ENCODE measurements at places on chromosomes 6 and 20.

DNA sequence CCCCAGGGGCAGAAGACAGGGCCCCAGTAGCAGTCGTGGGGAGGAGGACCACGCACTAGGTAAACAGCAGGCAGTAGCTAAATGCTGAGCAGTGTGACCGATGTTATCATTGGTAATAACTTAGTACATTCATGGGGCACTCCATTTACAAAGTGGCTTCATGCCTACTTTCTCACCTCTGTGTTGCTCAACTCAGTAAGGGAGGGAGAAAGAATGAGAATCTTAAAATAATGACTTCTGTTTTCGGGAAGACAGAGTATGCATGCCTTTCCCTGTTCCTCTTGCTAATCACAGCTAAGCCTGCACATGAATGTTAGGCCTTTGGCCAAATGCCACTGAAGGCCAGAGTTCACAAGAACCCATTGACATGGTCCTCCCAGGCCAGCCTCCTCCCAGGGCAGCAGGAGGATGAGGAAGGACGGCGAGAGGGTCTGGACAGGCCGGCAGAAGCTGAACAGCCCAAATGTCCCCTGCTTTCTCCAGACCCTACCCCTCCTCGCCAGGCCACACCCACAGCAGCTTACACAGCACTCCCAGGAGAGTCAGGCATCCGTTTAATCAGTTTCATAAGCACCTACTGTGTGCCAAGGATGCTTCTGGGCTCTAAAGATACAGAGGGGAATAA lies 183.4 kb downstream of the ANKRD60 start:
- no peak for DNase-seq

DNA sequence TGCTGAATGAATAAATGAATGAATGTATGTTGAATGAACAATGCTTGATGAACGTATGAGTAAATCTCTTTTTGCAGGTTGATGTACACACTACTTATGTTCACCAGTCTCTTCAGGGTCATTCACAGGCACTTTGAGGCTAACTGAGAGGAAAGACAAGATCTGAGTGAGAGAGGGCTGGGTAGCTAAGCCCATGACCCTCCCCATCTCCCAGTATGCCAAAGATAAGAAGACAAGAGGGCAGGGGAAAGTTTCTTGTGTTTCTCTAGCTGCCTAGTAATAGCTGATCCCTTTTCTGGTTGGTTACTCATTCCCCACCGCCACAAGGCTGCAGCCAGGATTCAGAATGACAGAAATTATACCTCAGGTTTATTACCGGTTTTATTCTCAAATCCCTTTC lies 90.7 kb downstream of the CEP57L1 start:
- DNase-seq = no peak

DNA sequence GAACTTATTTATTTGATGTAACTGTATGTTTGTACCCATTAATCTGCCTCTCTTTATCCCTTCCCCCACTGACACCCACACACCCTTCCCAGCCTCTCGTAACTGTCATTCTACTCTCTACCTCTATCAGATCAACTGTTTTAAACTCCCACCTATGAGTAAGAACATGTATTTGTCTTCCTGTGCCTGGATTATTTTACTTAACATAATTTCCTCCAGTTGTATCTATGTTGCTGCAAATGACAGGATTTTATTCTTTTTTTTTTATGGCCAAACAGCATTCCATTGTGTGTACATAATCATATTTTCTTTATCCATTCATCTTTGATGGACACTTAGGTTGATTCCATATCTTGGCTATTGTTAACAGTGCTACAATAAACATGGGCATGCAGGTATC lies 49.3 kb downstream of the PHACTR2 start:
- no peak for DNase-seq

DNA sequence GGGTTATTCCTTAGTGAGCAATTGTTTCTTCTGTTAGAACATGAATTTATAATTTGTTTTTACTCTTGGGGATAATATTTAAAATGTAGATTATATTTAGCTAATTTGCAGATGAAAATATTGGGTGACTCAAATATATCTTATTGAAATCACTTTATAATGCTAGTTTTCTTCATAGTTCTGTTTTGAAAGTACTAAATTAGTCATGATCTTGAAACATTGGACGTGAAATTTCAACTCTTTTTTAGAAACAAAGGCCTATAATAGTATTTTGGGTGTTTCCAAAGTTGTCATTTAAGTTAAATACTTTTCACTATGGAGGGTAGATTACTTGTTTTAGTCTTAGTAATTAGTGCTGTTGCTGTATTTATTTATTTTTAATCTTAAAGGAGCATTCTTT lies 250.9 kb downstream of the UTRN start:
- DNase-seq = no peak

- DNase-seq = no peak
Observed at GRCh38 chr6:106546691-106547414, 82.4 kb downstream of the RTN4IP1 start.

- no peak for DNase-seq
Observed at GRCh38 chr6:34773916-34774315, 16.6 kb downstream of the SNRPC start.

DNA sequence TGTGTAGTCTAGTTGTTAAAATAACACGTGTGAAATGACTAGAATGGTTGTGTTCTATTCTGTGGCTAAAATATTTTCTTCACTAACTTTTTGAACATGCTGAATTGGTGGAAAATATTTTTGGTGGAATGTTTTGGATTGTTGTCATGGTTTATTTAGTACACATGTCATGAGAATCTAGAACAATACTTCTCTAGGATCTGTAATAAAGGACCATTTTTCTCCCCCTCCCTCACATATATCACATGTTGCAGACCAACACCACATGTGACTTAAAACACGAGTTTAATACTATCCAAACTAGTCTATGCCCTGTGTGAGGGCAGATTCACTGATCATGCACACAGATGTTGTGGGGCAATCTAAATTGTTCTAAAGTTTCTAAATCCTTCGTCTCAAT lies 29.2 kb downstream of the FIG4 start:
- DNase-seq = no peak

DNA sequence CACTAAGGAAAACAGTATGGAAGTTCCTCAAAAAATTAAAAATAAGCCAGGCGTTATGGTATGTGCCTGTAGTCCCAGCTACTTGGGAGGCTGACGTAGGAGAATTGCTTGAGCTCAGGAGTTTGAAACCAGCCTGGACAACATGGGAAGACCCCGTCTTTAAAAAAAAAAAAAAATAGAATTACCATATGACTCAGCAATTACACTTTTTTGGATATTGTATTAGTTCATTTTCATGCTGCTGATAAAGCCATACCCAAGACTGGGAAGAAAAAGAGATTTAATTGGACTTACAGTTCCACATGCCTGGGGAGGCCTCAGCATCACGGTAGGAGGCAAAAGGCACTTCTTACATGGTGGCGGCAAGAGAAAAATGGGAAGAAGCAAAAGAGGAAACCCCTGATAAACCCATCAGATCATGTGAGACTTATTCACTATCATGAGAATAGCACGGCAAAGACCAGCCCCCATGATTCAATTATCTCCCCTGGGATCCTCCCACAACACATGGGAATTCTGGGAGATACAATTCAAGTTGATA lies 10.8 kb upstream of the SMIM29 start:
- DNase-seq = no peak

DNA sequence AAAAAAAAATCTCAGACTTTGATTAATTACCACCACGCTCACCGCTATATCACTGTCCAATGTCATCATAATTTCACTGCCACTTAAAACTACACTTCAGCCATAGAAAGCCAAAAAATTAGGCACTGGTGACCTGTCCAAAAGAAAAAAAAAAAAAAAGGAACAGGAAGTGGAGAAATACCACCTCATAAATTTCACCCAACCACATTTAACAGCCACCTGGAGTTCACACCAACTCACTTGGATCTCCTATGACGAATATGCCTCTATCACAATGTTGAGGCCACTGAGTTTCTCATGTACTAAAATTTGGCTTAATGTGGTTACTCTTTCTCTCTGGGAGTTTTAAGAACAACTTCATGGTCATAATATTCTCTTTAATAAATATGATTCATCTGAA lies 237.5 kb upstream of the RSPO3 start:
- no peak for DNase-seq

DNA sequence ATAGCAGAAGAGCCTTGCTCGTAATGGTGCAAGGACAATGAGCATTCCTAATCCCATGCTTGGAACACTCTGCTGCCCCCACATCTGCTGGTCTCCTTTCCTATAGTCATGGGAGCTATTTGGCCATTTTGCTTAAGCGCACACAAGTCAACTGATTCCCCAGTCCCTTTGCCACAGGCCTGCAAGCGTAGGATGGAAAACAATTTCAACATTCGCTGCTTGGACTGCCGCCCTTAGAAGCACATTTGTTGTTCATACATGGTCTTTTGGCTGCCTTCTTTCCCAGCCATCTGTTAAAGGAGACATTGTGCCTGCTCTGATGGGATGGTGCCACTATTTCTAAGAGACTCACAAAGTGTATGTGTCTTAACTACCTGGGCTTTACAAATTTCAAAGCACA lies 96.9 kb downstream of the RFX6 start:
- DNase-seq = no peak

GRCh38 chr20:9015984-9016324 lies 52.9 kb upstream of the PLCB4 start:
- no peak for DNase-seq

- DNase-seq = no peak
Observed at GRCh38 chr6:133855276-133855990, 33.5 kb upstream of the TCF21 start.

GRCh38 chr6:150392452-150393220 lies 23.8 kb downstream of the IYD start:
- DNase-seq = peak; percentile 30

GRCh38 chr6:137890983-137891537 lies 24.0 kb downstream of the TNFAIP3 start:
- no peak for DNase-seq

DNA sequence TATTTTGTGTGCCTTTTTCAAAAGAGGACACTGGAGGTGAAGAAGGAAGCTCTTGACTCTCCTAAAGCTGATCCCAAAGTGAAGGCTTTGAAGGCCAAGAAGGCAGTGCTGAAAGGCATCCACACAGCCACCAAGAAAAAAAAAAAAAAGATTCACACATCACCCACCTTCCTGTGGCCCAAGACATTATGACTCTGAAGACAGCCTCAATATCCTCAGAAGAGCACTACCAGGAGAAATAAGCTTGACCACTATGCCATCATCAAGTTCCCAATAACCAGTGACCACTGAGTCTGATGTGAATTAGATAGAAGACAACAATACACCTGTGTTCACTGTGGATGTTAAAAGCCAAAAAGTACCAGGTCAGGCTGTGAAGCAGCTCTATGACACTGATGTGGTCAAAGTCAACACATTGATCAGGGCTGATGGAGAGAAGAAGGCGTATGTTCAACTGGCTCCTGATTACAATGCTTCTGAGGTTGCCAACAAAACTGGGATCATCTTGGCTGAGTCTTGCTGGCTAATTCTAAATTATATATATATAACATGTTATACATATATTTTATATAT lies 59.4 kb downstream of the PLCG1 start:
- no peak for DNase-seq

- no peak for DNase-seq
Observed at GRCh38 chr6:54188846-54189245, 77.6 kb downstream of the MLIP start.

GRCh38 chr6:144578385-144579350 lies 293.5 kb downstream of the UTRN start:
- DNase-seq = no peak

GRCh38 chr6:40425192-40425919 lies 161.8 kb downstream of the LRFN2 start:
- DNase-seq = peak; percentile 81

DNA sequence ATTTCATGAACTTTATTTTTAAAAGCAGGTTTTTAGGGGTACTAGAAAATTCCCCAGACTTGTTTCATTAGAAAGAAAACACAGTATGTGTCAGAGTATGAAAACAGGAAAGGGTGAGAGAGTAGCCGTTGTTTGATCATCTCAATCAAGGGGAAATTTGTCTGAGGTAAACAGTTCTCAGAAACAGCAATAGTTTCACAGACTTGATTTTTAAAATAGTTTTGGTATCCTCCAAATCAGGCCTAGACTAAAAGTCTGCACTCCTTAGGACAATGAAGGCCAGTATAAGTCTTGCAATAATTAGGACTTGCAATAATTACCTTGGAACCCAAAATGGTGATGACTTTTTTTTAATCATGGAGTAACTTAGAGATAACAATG lies 176.6 kb upstream of the TAB2 start:
- DNase-seq = no peak

- no peak for DNase-seq
Observed at GRCh38 chr6:154143753-154144152, 104.7 kb downstream of the OPRM1 start.

DNA sequence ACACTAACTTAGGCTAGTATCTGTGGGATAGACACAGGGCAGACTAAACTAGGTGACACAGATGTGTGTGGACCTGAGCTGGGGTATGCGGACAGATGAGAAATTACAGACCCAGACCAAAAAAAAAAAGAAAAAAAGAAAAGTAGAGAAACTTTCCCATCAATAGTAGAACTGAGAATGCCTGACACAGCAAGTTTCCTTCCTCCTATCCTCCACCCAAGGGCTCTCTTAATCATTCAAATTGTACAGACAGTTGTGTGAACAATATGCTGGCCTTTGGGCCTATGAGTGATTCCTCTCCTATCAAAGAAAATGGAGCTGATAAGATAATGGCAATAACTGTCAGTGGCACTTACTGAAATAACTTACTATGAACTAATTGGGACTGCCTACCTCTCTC lies 226.7 kb upstream of the PRDM1 start:
- DNase-seq = no peak

- DNase-seq = no peak
Observed at GRCh38 chr6:11650025-11650696, 112.6 kb downstream of the TMEM170B start.

GRCh38 chr6:118917546-118918328 lies 17.2 kb downstream of the MCM9 start:
- DNase-seq = no peak

DNA sequence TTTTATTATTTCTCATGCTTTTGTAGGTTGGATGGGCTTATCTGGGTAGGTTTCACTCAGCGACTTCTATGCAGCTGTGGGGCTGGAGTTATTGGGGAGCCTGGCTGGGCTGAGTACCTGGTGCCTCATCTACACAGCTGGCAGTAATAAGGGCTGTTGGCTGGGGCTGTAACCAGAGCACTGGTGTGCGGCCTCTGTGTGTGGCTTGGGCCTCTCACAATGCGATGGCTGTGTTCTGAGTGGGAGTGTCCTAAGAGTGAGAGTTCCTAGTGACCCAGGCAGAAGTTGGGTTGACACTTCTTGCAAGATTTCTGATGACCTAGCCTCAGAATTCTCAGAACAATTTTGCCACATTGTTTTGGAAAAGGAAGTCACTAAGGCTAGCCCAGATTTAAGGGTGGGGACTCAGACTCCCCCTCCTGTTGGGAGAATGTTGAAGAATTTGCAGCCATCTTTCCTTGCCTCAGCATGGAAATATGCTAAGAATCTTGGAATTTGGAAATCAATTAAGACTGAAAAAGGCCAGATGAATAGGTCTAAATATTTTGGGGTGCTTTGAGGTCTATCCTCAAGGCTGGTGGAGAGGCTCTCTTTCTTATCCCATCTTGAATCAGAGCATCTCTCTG lies 158.8 kb downstream of the SCP2D1 start:
- no peak for DNase-seq

- no peak for DNase-seq
Observed at GRCh38 chr6:53426667-53427270, 78.0 kb upstream of the ELOVL5 start.

- DNase-seq = no peak
Observed at GRCh38 chr6:26576929-26577719, 19.6 kb upstream of the ABT1 start.

GRCh38 chr20:3836132-3836531 lies 10.5 kb upstream of the MAVS start:
- no peak for DNase-seq
